Right renal pelvis (tissue), 4 donors: ENCODE measurements at places on chromosomes 12 and 14. TPM values are rescaled to one million over a fixed set of nuclear protein-coding genes. Genes with fewer than 3 reads are reported as not detected.

The RFX4 gene
- not detected for polyA plus RNA-seq

The LRRK2 gene
- 20.5 TPM for polyA plus RNA-seq

The OR6C6 gene
- not detected for polyA plus RNA-seq

DNA sequence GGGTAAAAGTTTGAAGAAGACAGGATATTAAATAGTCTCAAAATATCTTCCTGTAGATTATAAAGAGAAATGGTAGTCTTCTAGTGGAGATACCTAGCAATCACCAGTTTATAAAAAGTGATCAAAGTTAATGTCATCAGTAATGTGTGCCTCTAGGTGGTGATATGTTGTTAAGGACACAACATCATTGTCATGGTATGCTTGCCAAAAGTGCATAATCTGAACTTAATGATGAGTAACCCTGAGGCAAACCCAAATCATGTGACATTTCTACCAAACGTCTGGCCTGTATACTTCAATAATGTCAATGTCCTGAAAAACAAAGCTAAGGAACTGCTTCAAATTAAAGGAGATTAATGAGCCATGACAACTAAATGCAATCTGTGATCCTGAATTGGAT, 214.7 kb downstream of the PHLDA1 start:
- no peak for DNase-seq

DNA sequence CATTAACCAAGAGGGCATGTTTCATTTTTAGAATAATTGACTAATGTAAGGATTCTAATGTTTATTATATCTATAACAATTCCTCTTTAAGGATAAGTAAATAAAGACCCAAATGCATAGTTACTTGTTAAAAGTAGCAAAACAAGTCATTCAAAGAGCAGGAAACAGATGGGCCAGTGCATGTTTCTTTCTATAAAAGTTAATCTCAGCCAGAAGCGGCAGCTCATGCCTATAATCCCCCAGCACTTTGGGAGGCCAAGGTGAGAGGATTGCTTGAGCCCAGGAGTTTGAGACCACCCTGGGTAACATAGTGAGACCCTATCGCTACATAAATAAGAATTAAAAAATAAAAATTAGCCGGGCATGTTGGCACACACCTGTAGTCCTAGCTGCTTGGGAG, 391.0 kb upstream of the RGS6 start:
- no peak for DNase-seq

DNA sequence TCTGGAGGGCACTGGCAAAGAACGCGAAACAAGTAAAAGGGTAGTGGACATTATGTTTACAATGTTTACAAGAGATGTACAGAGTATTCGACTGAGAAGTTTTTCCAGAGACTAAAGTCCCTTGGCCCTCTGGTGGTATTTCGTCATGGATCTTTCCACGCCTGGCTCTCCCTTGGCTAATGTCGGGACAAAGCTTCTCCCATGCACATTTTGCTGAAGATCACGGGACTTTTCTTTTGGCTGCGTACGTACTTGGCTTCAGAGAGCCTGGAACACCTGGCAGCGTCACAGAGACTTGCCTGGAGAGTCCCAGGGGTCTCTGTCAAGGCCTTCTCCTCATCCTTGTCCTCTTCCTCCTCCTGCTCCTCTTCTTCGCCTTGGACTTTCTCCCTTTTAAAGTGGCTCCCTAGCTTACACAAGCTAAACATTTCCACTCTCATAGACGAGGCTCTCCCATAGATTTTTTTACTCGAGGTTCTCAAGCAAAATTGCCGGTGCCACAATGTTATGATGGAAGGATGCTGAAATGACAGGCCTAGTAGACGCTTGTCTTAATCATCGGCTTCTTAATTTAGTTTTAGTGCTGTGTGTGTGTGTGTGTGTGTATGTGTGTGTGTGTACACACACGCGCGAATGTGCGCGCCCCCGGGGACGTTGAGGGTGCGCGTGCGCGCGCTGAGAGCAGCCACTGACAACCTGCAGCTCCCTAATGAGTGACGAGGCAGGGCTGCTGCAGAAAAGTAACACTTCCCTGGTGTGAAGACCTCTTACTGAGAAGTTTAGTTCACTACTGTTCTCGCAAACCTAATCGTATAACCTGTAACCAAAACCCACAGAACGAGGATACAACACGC, 4.9 kb upstream of the FOXG1 start:
- DNase-seq = no peak

- DNase-seq = no peak
Observed at GRCh38 chr12:16407346-16407745, 59.9 kb downstream of the MGST1 start.

- no peak for DNase-seq
Observed at GRCh38 chr14:53979113-53979681, 22.6 kb upstream of the BMP4 start.

DNA sequence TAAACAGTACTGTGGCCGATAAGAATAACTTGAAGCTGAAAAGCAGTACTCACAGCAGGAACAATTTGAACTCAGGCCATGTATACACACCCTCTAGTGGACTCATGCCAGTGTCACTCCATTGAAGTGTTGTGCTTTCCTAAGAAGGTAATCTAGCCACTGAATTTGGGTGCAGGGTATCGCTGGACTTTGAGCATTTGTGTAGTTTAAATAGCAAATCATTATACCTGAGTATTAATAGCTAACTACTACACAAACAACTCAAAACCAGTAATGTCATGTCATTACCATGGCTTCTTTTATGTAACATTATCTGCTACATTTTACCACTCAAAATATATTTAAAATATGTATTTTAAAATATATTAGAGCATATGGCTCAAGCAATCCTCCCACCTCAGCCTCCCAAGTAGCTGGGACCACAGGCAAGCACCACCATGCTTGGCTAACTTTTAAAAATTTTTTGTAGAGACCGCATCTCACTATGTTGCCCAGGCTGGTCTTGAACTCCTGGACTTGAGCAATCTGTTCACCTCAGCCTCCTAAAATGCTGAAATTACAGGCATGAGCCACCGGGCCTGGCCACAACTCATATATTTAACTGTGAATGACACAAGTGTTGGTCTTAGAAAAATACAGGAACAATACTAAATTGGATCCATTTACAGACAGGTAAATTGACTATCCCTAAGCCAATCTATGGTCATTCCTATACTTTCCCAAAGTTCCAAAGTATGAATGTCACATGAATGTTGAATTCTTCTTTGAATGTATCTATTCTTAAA, 25.6 kb upstream of the ARID4A start:
- DNase-seq = no peak

GRCh38 chr12:15928346-15928745, 17.2 kb downstream of the DERA start:
- DNase-seq = no peak

DNA sequence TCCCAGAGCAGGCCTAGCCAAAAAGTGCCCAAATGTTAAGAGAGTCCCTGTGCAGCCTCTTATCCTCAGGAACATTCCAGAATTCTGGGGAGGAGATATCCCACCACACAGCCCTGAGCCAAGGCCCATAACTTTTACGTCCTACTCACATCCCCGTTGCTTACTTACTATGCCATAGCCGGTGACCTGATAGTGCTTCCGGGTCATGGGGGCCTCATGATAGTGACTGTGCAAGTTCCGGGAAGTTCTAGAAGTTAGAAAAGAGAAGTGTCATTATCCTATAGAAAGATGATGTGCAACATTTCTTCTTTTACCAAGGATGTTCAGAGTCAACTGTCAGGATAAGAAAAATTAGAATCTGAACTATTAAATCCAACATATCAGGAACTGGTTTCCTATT, 15.6 kb upstream of the NGB start:
- no peak for DNase-seq

DNA sequence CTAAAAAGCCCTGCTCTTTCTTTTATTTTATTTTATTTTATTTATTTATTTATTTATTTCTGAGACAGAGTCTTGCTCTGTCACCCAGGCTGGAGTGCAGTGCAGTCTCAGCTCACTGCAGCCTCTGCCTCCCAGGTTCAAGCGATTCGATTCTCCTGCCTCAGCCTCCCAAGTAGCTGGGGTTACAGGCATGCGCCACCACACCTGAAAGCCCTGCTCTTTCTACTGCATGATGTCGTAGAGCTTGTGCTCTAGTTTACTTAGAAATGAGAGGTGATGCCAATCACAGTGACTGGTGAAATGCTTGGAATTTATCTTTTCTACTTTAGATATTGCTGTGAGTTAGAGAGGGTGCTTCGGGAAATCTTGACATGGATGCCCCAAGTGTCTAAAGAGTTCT, 54.5 kb downstream of the DAD1 start:
- DNase-seq = no peak

- DNase-seq = no peak
Observed at GRCh38 chr12:122423258-122424165, 1.0 kb upstream of the CLIP1 start.

- peak; percentile 68 for DNase-seq
Observed at GRCh38 chr12:45729233-45730083, at the start of gene ARID2. Gene ARID2 (plus strand): TSS chr12:45729706. CDS start chr12:45729837, 131 bp downstream.

DNA sequence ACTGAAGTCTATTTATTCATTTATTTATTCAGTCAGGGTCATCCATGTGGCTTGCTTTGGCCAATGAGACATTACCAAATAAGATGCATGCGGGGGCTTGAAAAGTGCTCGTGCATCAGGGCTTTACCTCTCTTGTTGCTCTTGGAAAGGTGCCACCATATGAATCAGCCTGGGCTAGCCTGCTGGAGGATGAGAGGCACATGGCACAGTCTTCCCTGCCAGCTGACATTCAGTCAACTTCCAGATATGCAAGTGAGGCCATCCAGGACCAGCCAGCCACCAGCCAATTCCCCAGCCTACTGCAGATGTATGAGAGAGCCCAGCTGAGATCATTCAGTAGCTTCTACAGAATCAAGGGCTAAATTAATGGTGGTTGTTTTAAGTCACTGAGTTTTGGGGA, 105.2 kb upstream of the RPH3A start:
- DNase-seq = no peak

DNA sequence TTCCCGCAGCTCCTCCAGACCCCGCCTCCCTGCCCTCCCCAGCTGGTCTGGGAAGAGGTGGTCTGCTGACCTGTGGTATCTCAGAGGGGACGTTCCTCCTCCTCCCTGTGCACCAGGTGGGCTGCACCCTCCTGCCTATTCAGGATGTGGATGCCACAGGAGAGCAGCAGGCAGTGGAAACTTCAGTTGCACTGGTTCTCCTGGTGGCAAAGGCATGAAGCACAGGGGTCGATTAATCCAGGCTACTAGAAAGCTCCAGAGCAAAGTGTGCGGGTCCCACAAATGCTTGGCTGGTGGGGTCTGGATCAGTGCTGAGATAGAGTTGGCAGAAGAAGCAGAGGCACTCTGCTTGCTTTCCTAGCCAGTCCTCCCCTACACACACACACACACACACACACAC, 197.0 kb downstream of the SLC41A2 start:
- DNase-seq = no peak

GRCh38 chr12:127304751-127305725, 961.9 kb upstream of the TMEM132C start:
- DNase-seq = no peak
